ENCODE measurements at places on chromosomes 4 and X. TPM values are rescaled to one million over a fixed set of nuclear protein-coding genes. Genes with fewer than 3 reads are reported as not detected.

DNA sequence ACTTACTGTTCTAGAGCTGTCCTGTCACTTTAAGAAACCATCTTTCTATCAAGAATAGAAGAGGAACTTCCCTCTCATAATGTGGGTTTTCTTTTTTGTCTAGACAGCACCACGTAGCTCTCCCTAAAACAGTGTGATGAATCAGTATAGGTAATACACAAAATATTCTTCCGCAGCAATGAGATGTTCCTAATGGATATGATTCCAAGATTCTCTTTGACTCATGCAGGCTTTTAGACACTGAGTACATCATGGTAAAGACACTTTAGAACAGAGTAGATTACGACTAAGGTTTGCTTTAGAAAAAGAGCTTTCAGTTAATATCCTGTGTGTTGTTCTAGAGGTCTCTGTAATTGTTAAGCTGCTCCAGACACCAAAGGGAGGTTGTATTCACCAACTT lies 69.8 kb downstream of the PTTG2 start:
- peak; percentile 32 for DNase-seq

DNA sequence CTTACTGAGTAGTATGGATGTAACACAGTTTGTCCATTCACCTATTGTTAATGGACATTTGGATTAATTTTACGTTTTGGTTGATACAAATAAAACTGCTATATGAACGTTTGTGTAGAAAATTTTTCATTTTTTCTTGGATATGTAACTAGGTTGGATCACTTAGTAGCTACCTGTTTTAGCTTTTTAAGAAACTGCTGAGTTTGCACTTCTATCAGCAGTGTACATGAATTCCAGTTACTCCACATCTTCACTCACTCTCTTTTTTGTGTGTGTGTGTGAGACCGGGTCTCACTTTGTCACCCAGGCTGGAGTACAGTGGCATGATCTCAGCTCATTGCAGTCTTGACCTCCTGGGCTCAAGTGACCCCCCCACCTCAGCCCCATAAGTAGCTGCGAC lies 15.4 kb downstream of the LARP1B start:
- DNase-seq, result no peak

DNA sequence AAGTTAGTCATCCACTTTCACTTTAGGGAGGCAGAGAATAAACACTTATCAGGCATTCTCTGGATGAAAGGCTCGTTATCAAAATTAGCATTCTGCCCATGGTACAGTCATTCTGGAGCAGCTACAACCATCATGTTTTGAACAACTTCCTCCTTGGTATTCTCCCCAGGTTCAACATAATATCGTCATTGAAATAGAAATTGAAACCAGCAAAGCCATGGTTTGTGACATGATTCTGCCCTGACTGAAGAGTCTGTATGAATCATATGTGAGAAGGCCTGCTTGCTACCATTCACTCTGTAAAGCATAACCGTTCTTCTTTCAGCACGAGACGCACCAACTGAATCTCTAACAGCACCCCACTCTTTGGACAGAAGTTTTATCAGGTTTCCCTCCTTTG lies 127.5 kb upstream of the RADX start:
- peak; percentile 10 for DNase-seq

DNA sequence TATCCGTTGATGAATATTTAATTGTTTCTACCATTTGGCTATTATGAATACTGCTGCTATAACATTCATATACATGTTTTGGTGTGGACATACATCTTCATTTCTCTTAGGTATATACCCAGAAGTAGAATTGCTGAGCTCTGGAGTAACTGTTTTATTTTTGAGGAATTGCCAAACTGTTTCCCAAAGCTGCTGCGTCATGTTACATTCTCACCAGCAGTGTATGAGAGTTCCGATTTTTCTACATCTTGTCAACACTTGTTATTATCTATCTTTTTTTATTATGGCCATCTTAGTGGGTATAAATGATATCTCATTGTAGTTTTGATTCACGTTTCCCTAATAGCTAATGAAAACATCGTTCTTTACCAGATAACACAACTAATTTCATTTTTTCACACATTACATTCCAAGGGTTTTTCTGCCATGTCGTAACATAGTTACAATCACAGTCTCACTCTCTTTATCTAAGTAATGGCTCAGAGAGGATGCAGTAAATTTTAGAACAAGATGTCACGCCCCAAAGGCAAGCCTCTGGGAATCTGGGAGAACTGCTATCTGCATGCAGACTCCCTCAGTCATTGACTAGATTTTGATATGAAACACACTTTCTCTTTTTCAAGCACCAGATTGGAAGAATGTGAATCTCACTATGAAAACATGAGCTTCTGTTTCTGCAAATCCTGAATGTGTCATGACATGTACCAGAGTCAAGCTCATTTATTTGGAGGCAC lies 10.3 kb downstream of the ARHGAP6 start:
- no peak for DNase-seq

SPANXN3 gene
- total RNA-seq, result not detected

- no peak for DNase-seq
Measured at GRCh38 chrX:29561417-29561816, 653.9 kb upstream of the MAGEB2 start.

GRCh38 chrX:118459494-118459893 lies 36.1 kb upstream of the DOCK11 start:
- DNase-seq, result peak; percentile 24

GRCh38 chrX:154490021-154490413 lies 412 bp downstream of the SLC10A3 start:
- peak; percentile 74 for DNase-seq

- no peak for DNase-seq
Measured at GRCh38 chr4:125432078-125432477, 117.3 kb downstream of the FAT4 start.

DNA sequence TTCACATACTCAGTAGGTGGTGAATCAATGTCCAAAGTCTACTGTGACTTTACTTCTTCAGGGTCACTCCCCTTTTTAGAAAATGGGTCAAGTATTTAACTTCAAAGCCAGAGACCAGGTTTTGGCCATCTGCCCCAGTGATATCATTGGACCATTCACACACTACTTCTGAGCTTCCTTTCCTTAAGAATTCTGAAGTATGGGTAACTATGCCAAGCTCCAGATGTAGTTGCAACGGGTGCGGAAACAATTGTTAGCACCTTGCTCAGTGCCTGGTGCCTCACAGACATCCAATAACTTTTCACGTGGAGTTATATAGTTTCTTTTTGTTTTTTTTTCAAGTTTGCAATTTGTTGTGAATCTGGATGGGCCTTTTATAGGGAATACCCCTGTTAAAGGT lies 62.6 kb downstream of the TTC29 start:
- DNase-seq, result no peak

- peak; percentile 6 for DNase-seq
Measured at GRCh38 chr4:18388039-18388438, 366.5 kb upstream of the LCORL start.

DNA sequence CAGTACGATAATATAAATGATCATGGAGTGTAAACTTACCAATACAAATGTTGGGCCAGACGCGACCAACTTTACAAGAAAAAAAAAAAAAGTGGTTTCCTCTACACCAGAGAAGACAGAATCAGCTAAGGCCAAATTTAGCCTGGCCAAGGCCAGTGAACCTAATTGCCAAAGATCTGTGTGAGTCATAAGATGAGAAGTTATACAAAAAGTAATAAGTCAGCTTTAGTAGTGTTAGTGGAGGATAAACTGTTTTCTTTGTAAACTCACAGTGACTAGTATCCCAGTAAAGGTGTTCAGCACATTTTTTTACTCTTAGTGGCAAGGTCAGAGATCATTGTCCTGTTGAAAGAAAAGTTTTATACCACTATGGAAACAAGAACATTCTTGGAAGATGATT lies 531.4 kb upstream of the TECRL start:
- DNase-seq, result no peak

GRCh38 chr4:26191353-26191752 lies 129.5 kb upstream of the RBPJ start:
- peak; percentile 25 for DNase-seq

GRCh38 chrX:115047715-115048114 lies 30.3 kb upstream of the IL13RA2 start:
- no peak for DNase-seq

DNA sequence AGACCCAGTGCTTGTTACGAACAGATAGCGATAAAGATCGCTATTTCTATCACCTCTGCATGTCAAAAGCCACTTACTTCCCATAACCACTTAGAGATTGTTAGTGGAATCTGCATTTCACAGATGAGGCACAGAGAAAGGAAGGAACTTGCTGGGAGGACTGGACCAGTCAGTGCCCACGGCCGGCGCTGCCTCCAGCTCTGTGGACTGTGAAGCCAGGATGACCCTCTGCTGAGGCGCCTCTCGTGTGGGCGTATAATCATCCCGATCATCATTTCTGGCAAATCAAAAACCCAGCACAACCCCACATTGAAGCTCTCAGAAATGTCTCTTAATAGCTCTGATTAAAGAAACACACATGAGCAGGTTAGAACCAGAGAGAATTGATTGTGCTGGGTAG lies 61.5 kb upstream of the ADRA2C start:
- DNase-seq, result no peak

- no peak for DNase-seq
Measured at GRCh38 chr4:35982318-35982717, 262.0 kb downstream of the ARAP2 start.

GRCh38 chrX:110136136-110136535 lies 133.2 kb downstream of the TMEM164 start:
- DNase-seq, result no peak

DNA sequence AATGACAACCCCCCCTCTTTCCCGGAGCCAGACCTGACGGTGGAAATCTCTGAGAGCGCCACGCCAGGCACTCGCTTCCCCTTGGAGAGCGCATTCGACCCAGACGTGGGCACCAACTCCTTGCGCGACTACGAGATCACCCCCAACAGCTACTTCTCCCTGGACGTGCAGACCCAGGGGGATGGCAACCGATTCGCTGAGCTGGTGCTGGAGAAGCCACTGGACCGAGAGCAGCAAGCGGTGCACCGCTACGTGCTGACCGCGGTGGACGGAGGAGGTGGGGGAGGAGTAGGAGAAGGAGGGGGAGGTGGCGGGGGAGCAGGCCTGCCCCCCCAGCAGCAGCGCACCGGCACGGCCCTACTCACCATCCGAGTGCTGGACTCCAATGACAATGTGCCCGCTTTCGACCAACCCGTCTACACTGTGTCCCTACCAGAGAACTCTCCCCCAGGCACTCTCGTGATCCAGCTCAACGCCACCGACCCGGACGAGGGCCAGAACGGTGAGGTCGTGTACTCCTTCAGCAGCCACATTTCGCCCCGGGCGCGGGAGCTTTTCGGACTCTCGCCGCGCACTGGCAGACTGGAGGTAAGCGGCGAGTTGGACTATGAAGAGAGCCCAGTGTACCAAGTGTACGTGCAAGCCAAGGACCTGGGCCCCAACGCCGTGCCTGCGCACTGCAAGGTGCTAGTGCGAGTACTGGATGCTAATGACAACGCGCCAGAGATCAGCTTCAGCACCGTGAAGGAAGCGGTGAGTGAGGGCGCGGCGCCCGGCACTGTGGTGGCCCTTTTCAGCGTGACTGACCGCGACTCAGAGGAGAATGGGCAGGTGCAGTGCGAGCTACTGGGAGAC lies 1.6 kb downstream of the PCDH10 start:
- DNase-seq, result no peak

RADX gene
- total RNA-seq, result 2.4 TPM

IL2 gene
- not detected for total RNA-seq

GRCh38 chrX:155889328-155889727 lies 8.2 kb downstream of the VAMP7 start:
- DNase-seq, result no peak

MAOB gene
- total RNA-seq, result not detected

SLC2A9 gene
- not detected for total RNA-seq

- DNase-seq, result no peak
Measured at GRCh38 chr4:53781629-53782457, 190.6 kb upstream of the LNX1 start.

DNA sequence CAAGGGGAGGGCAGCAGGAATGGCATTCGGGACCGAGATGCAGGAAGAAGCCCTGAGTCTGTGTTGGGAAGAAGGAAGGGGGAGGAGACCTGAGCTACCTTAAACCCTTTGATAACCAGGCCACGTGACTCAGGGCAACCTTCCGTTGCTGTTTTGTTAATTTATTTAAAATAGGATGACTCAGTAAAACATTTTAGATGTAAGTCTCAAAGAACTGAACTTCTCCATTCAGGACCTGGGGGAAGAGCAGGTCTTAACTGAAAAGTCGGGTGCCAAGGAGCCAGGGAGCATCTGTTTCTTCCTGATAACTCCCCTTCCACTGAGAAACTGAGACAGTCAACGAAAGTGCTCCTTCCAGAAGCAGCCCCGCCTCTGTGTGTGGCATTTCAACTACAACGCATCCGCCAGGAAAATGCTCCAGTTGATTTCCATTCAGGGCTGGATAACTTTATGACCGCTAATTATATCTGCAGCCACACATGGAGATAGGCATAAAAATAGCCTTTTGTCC lies 88.0 kb downstream of the IRF2 start:
- DNase-seq, result no peak

CCDC149 gene
- total RNA-seq, result 4.1 TPM

HPGD gene
- 0.24 TPM for total RNA-seq

- peak; percentile 78 for DNase-seq
Measured at GRCh38 chrX:141220342-141221008, 21.8 kb downstream of the SPANXC start.

PLCXD1 gene
- 2.6 TPM for total RNA-seq

DNA sequence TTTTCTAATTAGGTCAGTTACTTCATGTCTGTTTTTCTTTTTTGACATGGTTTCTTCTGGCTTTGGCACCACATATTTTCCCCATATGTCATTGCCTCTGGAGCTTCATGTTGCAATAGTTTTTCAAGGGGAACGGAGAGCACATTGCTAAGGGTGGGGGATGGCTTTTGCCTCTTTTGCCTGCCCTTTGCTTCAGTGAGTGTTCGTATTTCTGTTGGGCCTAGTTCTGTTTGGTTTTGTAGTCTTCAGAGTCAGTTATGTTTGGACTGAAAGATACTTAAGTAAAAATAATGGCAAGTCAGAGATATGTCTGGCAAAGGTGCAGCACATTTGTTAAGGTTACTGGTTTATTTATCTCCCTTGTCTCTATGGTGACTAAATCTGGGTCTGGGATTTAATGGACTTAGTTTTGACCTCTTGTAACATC lies 29.1 kb downstream of the FHL1 start:
- DNase-seq, result peak; percentile 75

DCLK2 gene
- total RNA-seq, result 4.1 TPM

MAGEB17 gene
- total RNA-seq, result not detected

DNA sequence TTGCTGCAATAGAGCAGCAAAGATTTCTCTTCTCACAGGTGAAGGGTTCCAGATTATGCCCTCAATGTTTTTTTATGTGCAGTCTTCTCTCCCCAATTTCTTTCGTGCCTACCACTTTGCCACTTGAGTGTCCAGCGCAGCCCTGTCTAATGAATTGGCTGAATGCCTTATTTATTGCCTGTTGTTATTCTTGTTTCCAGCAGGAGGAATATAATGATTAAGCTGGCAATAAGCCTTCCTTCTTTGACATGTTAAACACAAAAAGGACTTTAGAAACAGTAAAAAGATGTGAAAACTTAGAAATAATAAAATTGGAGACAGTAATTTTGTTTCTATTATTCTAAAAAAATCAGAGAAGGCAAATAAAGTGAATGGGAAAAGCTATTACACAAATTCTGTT lies 34.6 kb upstream of the FRAS1 start:
- DNase-seq, result no peak

GRCh38 chr4:11341337-11342043 lies 87.2 kb downstream of the HS3ST1 start:
- DNase-seq, result no peak

All from RPMI7951 (cell line).